ENCODE measurements at places on chromosomes 4 and X. TPM values are rescaled to one million over a fixed set of nuclear protein-coding genes. Genes with fewer than 3 reads are reported as not detected.

The NPNT gene
- total RNA-seq: 0.32 TPM

The TCEAL8 gene
- 24.0 TPM for total RNA-seq

The GPRASP1 gene
- total RNA-seq: 35.2 TPM

- DNase-seq: no peak
Measured at GRCh38 chrX:39841604-39842003, 256.2 kb downstream of the BCOR start.

DNA sequence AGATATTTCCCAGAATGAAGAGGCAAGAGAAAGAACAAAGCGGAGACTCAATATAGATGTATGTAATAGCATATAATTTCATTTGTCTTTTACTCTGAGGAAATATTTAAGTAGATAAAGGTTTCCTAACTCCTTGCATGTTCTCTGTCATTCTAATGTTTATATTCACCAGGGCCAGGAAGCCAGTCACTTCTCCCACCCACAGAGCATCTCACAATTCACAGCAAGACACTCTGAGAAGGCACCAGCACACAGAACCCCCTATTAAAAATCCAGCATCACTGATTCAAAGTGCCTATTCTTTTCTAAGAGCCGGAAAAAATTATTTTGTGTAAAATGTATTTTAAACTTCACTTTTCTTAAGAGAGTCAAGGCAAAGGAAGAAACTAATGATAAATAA is 927.1 kb downstream of the C4orf33 start:
- DNase-seq: no peak

DNA sequence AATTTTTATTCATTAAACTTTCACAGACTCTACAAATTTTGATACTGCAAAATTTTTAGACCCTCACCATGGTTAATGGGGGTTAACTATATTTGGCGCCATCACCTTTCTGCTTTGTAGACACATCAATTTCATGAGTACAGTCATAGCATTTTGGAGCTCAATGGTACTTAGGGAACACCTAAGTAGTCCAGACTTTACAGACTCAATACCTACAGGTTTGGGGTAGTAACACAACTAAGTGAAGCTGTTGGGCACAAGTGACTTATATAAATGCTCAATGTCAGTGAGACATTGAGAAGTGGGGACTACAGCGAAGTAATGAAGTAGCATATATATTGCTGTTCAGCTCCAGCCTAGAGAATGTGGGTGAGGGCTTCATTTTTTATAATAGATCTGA is 7.5 kb downstream of the GPRIN3 start:
- no peak for DNase-seq

DNA sequence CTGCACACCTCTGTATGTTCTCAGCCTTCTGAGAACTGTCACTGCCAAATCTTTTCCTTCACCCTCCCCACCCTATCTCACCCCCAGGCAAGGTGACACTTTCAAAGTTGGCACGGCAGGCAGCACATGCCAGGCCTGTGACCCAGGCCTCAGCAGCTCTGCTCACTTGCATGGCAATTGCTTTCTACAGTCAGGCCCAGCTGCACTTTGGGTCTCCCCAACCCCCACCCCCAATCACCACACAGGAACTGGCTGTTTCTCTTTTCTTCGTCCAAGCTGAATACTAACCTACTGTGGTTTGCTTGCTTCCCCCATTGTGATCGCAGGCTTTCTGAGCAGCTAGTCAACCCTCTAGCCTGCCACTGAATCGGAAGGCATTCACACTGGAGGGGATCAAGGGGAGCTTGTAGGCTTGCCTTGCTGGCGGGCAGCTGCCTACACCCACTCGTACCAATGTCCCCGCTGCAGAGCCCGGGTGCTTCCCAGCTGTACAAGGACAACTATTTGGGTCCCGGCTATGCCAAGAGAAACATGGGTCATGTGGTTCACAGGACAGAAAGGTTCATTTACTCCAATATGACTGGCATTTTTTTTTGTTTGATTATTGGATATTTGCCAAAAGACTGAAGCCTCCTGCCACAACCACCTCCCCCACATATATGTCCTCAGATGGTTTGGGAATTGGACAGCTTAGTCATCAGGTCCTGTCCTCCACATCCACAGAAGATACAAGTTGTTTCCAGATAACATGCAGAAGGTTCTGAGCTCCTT is 28.1 kb downstream of the SLC25A43 start:
- DNase-seq: no peak

DNA sequence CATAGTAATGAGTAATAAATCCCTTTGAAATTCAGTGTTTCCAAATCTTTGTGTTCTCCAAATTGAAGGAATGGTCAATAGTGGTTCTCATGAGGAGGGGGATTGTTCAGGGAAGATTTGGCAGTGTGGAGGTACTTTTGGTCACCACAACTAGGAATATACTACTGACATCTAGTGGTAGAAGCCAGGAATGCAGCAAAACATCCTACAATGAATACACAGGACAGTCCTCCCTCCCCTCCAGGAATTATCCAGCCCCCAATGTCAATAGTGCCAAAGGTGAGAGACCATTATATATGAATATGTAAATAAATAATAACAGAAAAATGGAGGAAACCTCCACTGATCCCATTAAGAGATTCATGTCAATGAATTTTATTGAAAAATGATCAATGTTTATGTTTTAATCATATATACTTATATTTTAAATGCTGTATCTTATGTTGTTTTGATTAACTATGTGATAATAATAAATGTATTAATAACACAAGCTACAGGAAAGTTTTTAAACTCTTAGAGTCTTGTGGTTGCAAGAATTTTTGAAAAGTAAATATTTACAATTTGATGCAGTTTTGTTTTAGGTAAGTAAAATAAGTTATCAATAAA is 14.4 kb upstream of the FAM9A start:
- no peak for DNase-seq

DNA sequence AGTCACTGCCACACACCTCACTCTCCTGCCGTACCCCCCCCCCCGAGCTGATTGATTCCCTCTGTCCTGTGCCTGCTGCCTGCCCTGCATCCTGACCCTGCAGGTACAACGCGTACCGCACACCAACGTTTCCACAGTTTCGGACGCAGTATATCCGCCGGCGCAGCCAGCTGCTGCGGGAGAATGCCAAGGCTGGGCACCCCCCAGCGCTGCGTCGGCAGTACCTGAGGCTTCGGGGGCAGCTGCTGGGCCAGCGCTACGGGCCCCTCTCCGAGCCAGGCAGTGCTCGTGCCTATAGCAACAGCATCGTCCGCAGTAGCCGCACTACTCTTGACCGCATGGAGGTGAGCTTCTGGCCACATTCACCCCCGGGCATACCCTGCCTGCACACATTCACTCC is 1.3 kb downstream of the WDR13 start:
- DNase-seq: no peak

DNA sequence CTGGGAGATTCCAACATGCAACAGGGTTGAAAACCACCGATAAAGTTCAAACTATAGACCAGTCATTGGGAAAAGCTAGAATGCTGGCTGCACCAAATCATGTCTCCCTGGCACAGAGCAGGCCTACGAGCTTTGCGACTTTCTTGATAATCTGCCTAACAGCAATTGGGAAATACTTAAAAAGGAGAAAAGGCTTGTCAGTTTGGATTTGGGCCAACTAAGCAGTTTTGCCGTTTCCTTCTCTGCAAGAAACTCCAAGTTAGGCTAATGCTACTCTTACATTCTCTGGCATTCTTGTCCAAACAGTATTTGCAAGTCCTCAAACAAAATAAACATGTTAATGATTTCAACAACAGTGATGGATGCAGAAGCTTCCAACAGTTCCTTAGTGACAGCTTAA is 87.9 kb downstream of the PDK3 start:
- DNase-seq: no peak

DNA sequence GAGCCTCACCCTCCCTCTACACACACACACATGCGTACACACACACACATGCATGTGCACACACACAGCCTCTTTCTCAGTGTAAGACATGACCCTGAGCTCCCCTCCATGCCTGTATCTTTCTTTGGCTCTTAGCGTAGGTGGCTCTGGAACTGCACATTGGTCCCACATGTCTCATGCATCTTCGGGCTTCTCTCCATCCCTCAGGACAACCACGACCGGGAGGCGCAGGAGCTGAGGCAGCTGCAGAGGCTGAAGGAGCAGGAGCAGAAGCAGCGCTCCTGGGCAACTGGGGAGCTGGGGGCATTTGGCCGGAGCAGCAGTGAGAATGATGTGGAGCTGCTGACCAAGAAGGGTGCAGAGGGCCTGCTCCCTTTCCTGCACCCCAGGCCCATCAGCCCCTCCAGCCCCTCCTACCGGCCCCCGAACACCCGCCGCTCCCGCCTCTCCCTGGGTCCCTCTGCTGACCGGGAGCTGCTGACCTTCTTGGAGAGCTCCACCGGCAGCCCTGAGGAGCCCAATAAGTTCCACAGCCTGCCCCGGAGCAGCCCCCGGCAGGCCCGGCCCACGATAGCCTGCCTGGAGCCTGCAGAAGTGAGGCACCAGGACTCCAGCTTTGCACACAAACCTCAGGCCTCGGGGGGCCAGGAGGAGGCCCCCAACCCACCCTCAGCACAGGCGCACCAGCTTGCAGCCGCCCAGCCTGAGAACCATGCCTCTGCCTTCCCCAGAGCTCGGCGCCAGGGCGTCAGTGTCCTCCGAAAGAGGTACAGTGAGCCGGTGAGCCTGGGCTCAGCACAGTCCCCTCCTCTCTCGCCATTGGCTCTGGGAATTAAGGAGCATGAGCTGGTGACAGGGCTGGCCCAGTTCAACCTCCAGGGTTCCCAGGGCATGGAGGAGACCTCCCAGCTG is 38.6 kb downstream of the FHDC1 start:
- no peak for DNase-seq

DNA sequence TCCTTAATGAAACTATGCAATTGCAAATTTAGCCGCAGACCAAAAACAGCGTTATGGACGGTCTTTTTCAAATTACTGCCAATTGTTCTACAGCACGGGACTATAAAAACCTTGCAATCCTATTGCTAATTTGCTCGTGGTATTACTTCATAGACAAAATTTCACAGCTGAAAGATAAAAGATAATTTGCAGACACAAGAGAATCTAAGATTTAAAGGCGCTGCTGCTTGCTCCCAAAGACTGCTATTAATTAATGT is 1.4 kb upstream of the CAMK2D start:
- DNase-seq: no peak

DNA sequence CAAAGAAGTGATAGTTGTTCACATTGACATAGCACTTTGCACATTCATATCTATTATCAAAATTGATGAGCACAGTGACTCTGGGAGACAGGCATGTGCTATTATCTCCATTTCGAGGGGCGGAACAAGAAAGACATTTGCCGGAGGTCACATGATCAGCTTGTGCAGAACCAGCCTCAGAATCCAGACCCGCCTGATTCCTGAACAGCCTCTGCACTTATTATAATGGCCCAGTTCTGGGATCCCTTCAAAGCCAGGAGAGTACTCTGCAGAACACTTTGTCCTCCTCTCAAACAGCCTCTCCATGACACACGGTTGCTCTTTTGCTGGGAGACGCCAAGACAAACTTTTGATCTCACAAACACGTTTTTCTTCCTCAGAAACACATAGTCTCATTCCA is 48.4 kb downstream of the RWDD4 start:
- DNase-seq: no peak

GRCh38 chr4:78975865-78976264 is 36.6 kb upstream of the PAQR3 start:
- DNase-seq: no peak

Measured in T-cell (primary cell).